Neural crest cell (in vitro differentiated cells): ENCODE measurements at places on chromosomes 1 and 21. TPM values are rescaled to one million over a fixed set of nuclear protein-coding genes. Genes with fewer than 3 reads are reported as not detected.

CHI3L1 gene
- total RNA-seq = not detected in 2 replicates

SLC2A1 gene
- 254 and 265 TPM in 2 replicates for total RNA-seq

MARCKSL1 gene
- total RNA-seq = 943 and 952 TPM in 2 replicates

STYXL2 gene
- total RNA-seq = 0.07 and 0.11 TPM in 2 replicates

DNA sequence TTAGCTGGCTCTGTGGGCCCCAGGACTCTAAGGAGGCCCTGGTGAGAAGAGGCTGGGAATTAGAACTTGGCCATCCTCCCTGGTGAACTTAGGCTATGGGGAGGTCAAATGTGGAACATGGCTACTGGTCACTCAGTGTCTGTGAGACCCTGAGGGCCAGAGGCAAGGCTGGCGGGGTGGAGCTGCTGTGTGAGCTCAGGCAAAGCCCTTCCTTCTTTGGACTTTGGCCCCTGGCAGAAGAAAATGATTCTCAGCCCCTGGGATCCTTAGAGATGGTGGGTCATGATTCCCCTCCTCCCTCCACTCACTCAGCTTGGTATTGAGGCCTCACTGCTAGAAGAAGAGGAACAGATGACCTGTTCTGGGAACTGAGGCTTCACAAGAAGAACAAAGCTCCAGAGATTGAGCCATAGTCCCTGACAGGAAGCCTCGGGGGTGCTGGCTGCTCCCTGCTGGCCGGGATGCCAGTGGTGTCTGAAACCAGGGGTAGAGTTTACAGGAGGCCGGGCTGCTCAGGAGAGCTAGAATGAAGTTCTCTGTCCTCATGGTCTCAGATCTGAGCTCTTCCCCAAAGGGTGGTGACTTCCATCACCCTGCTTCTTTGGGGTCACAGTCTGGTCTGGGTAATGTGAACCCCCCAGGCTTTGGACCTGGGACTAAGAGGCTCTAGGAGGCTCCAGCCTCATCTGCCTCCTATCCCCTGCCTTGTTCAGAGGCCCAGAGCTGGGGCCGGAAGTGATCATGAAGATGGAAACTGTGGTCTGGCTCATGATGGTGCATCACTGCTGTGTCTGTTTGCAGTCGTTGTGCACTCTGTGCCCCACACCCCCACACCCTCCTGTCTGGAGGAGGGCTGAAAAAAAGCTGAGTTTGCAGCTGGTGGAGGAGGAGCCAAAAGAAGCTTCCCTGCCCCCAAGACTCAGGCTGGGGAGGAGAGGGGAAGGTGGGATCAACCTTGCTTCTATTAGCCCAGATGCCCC is 905 bp downstream of the BTBD19 start:
- H3K4me1 ChIP-seq = peaks cover 48% of the 10 kb centered on the region
- no peaks in the 10 kb centered on the region for H3K27me3 ChIP-seq
- peak overlapping the region; percentile 100 for H3K27ac ChIP-seq
- H3K36me3 ChIP-seq = peaks cover 6% of the 10 kb centered on the region

DNA sequence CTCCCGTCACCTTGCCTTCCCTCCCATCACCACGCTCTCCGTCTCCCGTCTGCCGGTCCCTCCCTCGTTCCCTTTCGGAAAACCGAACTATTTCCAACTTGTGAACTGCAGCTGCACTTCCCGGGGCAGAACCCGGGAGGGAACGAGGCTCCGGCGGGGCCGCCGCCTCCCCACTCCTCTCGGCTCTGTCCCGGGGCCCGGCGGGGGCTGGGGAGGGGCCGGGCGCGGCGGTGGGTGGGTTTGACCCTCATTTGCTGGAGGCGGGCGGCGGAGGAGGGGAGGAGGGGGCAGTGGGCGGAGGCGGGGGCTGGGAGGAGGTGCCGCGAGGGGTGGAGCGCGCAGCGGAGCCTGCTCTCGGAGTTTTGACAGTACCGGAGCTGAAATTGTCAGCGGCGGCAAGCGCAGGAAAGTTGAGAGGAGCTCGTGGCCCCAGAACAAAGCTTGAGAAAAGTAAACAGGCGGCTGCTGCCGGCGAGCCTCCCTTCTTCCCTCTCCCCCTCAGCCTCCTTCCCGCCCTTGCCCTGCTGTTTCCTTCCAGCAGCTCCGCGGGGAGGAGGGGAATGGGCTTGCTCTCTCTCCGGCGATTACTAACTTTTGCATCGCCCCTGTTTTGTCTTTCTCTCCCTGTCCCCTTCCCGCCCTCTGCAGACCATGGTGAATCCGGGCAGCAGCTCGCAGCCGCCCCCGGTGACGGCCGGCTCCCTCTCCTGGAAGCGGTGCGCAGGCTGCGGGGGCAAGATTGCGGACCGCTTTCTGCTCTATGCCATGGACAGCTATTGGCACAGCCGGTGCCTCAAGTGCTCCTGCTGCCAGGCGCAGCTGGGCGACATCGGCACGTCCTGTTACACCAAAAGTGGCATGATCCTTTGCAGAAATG is 2.9 kb downstream of the LMO4 start:
- H3K27ac ChIP-seq = peak overlapping the region; percentile 98
- H3K27me3 ChIP-seq = no peaks in the 10 kb centered on the region
- peaks cover 63% of the 10 kb centered on the region for H3K4me1 ChIP-seq
- peak; percentile 74 for DNase-seq
- H3K36me3 ChIP-seq = peaks cover 9% of the 10 kb centered on the region
- peak overlapping the region; percentile 97 for H3K4me3 ChIP-seq

DNA sequence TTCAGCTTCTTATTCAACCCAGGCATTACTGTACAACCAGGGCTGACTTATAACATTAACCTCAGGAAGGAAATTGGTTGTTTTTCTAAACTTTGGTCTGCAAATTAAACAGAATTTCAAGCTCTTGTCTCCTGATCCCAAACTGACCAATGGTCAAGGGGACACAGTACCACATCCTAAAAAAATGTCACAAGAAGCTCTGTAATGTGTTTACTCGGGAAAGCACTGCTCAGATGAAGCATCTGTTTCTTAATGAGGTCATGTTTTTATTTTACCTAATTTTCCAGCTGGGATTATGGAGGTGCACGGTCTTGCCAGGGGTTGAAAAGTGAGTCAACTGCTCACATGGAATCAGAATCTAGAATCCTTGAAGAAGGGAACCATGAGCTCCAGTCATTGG is 18.7 kb downstream of the ADAMTS5 start:
- no peak for DNase-seq
- H3K4me3 ChIP-seq = no peak overlapping the region
- no peaks in the 10 kb centered on the region for H3K36me3 ChIP-seq

DNA sequence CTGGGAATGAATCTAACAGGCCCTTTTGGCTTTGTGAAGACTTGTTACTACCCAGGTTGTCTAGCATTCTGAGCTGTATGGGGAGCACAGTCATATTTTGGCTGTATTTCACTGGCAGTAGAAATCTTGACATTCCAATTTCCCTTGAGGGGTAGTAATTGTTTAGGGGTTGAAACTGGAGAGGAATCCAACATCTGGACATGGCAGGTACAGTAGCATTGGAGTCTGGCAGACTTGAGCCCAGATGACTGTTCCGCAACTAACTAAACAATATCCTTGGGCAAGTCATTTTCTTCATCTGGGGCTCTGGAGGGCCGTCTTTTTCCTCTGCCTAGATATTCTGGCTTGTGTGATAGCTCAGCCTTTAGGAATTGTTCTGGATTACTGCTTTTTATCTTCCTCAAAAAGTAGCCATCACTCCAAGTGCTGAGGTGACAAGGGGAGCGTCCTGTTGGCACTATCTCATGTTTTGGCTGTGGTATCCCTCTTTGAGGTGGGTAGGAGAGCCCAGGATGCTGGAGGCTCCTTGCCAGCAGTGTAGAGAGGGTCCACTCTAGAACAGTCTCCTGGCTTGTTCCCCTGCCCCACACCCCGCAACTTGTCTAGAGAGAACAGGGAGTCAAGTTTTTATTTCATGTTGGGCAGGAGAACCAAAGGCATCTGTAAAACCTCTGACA is 22.7 kb upstream of the NBL1 start:
- H3K4me3 ChIP-seq = no peak overlapping the region
- H3K4me1 ChIP-seq = peaks cover 8% of the 10 kb centered on the region
- peaks cover 3% of the 10 kb centered on the region for H3K36me3 ChIP-seq
- DNase-seq = no peak
- peak overlapping the region; percentile 12 for H3K27ac ChIP-seq

DNA sequence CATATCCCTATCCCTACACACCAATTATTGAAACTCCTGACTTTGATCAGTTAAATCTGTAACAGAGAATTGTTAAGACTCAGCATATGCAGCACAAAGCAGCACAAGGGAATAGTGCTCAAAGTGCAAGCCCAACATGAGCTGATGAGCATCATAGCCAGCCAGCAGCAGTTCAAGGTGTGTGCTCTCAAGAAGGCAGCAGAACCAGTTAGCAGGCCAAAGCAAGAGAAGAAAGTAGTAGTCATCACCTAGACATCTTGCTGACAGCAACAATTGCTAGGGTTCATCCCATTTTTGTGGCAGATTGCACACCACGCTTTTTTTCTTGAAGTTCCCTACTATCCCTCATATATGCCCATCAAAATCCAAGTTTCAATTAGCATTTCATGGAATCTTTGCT is 478.3 kb downstream of the COL11A1 start:
- no peaks in the 10 kb centered on the region for H3K36me3 ChIP-seq
- H3K4me1 ChIP-seq = peaks cover 7% of the 10 kb centered on the region
- no peak overlapping the region for H3K27ac ChIP-seq
- H3K27me3 ChIP-seq = no peaks in the 10 kb centered on the region

DNA sequence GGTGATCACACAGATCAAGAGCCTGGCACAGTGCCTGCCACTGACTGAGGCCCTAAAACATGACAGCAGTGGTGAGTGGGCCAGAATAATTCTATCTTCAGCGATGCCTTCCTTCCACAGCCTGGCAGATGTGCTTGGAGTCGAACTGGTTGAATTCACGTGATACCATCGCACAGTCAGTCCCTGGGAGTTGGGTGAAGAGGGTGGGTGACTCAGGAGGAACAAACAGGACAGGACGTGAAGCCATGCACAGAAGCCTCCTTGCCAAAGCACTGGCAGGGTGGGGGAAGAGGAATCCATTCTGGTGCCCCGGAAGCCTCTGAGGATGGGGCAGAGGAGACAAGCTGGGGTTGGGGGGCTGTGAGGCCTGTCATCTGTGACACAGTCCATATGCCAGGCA is 80.3 kb upstream of the WNT4 start:
- H3K27ac ChIP-seq = no peak overlapping the region
- DNase-seq = no peak
- peaks cover 44% of the 10 kb centered on the region for H3K27me3 ChIP-seq
- H3K4me3 ChIP-seq = no peak overlapping the region
- H3K36me3 ChIP-seq = no peaks in the 10 kb centered on the region

GRCh38 chr1:208189183-208189582 is 55.0 kb downstream of the PLXNA2 start:
- peaks cover 12% of the 10 kb centered on the region for H3K36me3 ChIP-seq
- H3K27ac ChIP-seq = no peak overlapping the region
- no peak overlapping the region for H3K4me3 ChIP-seq
- peaks cover 9% of the 10 kb centered on the region for H3K4me1 ChIP-seq
- no peaks in the 10 kb centered on the region for H3K27me3 ChIP-seq

- peaks cover 13% of the 10 kb centered on the region for H3K27me3 ChIP-seq
- no peak overlapping the region for H3K4me3 ChIP-seq
- H3K36me3 ChIP-seq = no peaks in the 10 kb centered on the region
Measured at GRCh38 chr1:172745014-172745413, 86.1 kb downstream of the FASLG start.

DNA sequence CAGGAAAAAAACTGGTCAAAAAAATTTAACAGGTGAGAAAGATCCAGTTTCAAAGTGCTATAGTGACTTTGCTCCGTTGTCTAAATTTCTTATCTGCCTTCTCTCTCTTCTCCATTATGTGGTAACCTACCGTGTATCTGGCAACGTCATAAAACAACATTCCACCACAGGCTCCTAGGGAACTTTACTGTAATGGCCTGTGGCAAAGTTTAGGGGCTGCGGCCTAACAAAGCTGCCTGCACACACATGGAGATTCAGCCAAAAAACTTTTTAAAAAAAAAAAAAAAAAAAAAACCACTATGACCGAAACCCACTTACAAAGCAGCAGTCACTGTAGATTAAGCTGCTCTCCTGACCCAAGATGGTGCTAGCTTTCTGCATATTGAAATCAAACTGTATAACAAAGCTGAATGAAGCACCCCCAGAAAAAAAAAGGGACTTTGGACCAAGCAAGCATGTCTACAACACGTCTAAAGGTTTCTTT is 202.6 kb downstream of the SLC45A1 start:
- peaks cover 3% of the 10 kb centered on the region for H3K36me3 ChIP-seq
- H3K27me3 ChIP-seq = no peaks in the 10 kb centered on the region
- DNase-seq = no peak
- peaks cover 51% of the 10 kb centered on the region for H3K4me1 ChIP-seq
- no peak overlapping the region for H3K27ac ChIP-seq
- H3K4me3 ChIP-seq = no peak overlapping the region

GRCh38 chr1:13435458-13435857 is 25.2 kb downstream of the PRAMEF20 start:
- no peak overlapping the region for H3K4me3 ChIP-seq
- DNase-seq = no peak
- H3K36me3 ChIP-seq = no peaks in the 10 kb centered on the region
- H3K27ac ChIP-seq = no peak overlapping the region

- peaks cover 7% of the 10 kb centered on the region for H3K36me3 ChIP-seq
- H3K27me3 ChIP-seq = no peaks in the 10 kb centered on the region
- no peak overlapping the region for H3K27ac ChIP-seq
Measured at GRCh38 chr1:12244585-12244984, 14.8 kb downstream of the VPS13D start.
